HepG2 (cell line): ENCODE measurements at places on chromosomes 11 and 22. TPM values are rescaled to one million over a fixed set of nuclear protein-coding genes. Genes with fewer than 3 reads are reported as not detected.

Gene MAPK8IP2
- total RNA-seq = 2.1 and 2.6 TPM in 2 replicates

DNA sequence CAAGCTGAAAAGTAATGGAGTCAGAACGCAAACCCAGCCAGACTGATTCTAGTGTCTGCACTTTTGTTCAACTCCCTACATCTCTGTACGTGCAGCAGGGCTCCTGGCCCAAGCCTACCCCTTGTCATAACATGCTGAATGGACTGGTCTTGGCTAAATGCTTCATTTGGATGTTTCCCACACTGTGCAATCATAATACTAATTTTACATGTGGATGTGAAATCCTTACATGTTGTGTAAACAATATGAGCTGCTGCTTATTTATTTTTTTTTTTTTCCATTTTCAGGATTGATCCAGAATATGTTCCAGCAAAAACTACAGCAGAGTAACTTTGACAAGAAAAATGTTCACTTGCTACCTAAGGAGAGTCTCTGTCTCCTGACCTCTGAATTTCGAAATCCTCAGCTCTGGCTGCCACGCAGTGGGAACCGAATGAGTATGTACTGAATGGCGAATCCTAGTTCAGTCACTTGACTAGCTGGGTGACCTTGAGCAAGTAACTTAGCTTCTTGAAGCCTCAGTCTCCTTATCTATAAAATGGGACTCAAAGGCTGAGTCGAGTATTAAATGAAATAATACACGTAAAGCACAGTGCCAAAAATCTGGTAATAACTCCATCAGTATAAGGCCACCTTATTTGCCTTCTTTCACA is 133.4 kb downstream of the EHF start:
- no peak overlapping the region for H3K4me3 ChIP-seq
- peaks cover 9% of the 10 kb centered on the region; the same call in 1 of the 2 replicates for H3K4me1 ChIP-seq
- DNase-seq = no peak
- H3K27me3 ChIP-seq = no peaks in the 10 kb centered on the region

GRCh38 chr11:115612046-115612730 is 108.0 kb upstream of the CADM1 start:
- no peak overlapping the region for H3K4me3 ChIP-seq
- H3K36me3 ChIP-seq = no peaks in the 10 kb centered on the region
- no peak for DNase-seq
- no peaks in the 10 kb centered on the region for H3K27me3 ChIP-seq
- no peak overlapping the region for H3K27ac ChIP-seq

GRCh38 chr11:41660585-41660984 is 201.1 kb upstream of the LRRC4C start:
- H3K27me3 ChIP-seq = no peaks in the 10 kb centered on the region
- H3K4me3 ChIP-seq = no peak overlapping the region
- no peak for DNase-seq
- no peaks in the 10 kb centered on the region for H3K36me3 ChIP-seq
- no peak overlapping the region for H3K27ac ChIP-seq
- no peaks in the 10 kb centered on the region for H3K4me1 ChIP-seq

Gene FGF3
- total RNA-seq = not detected in 2 replicates

DNA sequence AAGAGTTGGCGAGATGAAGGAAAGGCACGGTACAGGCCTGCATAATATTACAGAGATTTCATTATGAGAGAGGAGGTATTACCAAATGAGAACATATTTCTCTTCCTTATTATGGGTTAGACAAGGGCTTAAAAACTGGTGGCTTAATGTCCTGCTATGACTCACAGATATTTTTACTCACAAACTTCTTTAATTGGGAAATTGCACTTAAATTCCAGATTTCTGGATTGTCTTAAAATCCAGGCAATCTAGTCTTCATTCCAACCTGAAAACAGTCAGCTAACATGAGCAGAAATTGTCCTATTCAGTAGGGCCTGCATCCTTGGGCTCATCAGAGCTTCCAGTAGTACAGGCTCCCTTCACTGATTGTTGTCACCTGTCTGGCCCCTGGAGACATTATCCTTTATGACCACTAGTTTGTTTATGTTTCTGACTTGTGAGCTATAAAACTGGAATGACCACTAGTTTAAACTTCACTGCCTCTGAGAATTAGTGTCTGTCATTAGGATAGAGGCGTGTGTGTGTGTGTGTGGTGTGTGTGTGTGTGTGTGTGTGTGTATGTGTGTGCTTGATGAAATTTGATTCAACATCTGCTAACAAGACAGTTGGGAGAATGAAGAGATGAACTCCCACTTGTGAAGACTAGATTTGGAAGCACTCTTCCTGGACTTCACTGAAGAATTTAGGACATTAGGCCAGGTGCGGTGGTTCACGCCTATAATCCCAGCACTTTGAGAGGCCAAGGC is 25.1 kb downstream of the DBX1 start:
- 0 out of 2 replicates have a peak, but pooled peaks cover 6% of the 10 kb centered on the region for H3K4me1 ChIP-seq
- H3K27me3 ChIP-seq = peaks cover 15% of the 10 kb centered on the region; the same call in 1 of the 3 replicates
- H3K36me3 ChIP-seq = no peaks in the 10 kb centered on the region

GRCh38 chr11:120079750-120080610 is 57.9 kb downstream of the TRIM29 start:
- peaks cover 34% of the 10 kb centered on the region for H3K27me3 ChIP-seq
- no peak overlapping the region for H3K4me3 ChIP-seq
- H3K27ac ChIP-seq = no peak overlapping the region
- H3K4me1 ChIP-seq = no peaks in the 10 kb centered on the region

DNA sequence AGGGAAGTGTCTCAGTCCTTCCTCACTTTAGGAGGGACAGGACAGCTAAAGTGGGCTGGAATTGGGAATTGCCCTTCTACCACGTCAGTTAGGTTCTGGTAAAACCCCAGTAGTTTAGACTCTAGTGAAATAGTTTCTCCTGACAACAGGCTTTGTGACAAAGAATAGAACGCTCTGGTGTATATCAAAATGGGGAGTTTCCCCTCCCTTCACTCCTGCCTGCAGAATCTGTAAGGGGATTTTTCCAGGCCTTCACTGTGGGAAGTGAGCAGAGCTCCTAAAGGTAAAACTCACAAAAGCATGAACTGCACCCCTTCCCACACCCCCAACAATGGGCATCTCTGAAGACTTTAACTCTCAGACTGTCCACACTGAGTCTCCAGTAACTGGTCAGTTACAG is 460.9 kb upstream of the LRRC4C start:
- H3K27me3 ChIP-seq = no peaks in the 10 kb centered on the region
- no peak overlapping the region for H3K27ac ChIP-seq
- H3K36me3 ChIP-seq = no peaks in the 10 kb centered on the region
- no peaks in the 10 kb centered on the region for H3K4me1 ChIP-seq

DNA sequence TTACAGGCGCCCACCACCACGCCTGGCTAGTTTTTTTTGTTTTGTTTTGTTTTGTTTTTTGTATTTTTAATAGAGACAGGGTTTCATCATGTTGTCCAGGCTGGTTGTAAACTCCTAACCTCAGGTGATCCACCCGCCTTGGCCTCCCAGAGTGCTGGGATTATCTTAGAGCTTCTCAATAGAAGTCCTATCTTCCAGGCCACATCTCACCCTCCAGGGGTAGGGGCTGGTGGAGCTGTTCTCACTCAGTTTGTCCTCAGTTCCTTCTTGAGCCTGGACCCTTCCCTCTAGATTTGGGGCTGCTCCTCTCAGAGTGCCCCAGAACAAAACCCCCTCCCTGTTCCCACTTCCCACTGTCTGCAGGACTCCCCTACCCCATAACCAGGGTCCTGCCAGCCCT is 31.3 kb downstream of the BCR start:
- peaks cover 19% of the 10 kb centered on the region for H3K4me1 ChIP-seq
- H3K4me3 ChIP-seq = no peak overlapping the region

DNA sequence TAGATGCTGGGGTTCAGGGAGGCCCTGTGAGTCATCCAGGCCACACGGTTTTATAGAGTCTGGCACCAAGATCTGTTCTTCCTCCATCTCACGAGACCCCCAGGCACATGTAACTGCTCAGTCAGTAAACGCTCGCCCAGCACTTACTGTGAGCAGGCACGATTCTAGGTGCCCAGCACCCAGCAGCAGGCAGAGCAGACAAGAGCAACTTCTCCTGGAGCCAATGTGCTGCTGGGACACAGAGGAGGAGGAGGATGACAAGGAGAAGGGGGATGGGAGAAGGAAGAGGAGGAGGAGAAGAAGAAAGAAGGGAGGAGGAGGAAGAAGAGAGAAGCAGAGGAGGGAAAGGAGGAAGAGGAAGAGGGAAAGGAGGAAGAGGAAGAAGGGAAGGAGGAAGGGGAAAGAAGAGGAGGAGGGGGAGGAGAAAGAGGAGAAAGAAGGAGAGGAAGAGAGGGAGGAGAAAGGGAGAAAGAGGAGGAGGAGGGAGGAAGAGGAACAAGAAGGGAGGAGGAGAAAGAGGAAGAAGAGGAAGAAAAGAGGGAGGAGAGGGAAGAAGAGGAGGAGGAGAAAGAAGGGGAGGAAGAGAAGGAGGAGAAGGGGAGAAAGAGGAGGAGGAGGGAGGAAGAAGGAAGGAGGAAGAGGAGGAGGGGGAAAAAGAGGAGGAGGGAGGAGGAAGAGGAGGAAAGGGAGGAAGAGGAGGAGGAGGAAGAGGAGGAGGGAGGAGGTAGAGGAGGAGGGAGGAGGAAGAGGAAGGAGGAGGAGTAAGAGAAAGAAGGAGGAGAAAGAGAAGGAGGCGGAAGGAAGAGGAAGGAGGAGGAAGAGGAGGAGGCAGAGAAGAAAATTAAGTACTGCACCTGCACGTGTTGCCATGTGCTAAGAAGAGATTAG is 77.6 kb upstream of the RTL6 start:
- DNase-seq = no peak
- H3K4me3 ChIP-seq = no peak overlapping the region
- peaks cover 63% of the 10 kb centered on the region; the same call in 2 of the 3 replicates for H3K27me3 ChIP-seq
- no peak overlapping the region for H3K27ac ChIP-seq

Gene OR8B12
- total RNA-seq = not detected in 2 replicates

Gene CHEK2
- total RNA-seq = 40.5 and 53.3 TPM in 2 replicates

DNA sequence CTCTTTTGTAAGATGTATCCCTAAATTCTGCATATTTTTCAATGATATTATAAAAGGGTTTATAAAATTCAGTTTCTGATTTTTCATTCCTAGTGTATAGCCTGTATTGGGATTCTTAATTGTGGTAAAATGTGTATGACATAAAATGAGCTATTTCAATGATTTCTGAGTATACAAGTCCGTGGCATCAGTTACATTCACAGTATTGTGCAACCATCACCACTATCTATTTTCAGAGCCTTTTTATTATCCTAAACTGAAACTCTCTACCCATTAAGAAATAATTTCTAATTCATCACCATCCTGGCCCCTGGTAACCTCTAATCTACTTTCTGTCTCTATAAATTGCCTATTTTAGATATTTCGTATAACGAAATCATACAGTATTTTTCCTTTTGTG is 39.8 kb downstream of the EIF3F start:
- no peak overlapping the region for H3K27ac ChIP-seq
- H3K27me3 ChIP-seq = peaks cover 25% of the 10 kb centered on the region
- no peak overlapping the region for H3K4me3 ChIP-seq
- DNase-seq = no peak
- H3K4me1 ChIP-seq = peaks cover 7% of the 10 kb centered on the region
- H3K36me3 ChIP-seq = no peaks in the 10 kb centered on the region

Gene GPHA2
- 11.6 and 19.1 TPM in 2 replicates for total RNA-seq
